Bronchus fibroblast of lung (primary cell): ENCODE measurements at places on chromosomes 7 and 10. TPM values are rescaled to one million over a fixed set of nuclear protein-coding genes. Genes with fewer than 3 reads are reported as not detected.

The SPDYE2 gene
- not detected in 2 replicates for total RNA-seq

The NAT16 gene
- total RNA-seq, result under 0.01 and 0.15 TPM in 2 replicates

The CDK1 gene
- total RNA-seq, result 69.7 and 80.5 TPM in 2 replicates

The RHEB gene
- total RNA-seq, result 87.0 and 104 TPM in 2 replicates

The FBXL13 gene
- 0.30 and 0.34 TPM in 2 replicates for total RNA-seq

The SH2B2 gene
- total RNA-seq, result 2.5 TPM in 2 replicates

The GIMAP8 gene
- total RNA-seq, result not detected in 2 replicates

The RAB19 gene
- total RNA-seq, result not detected in 2 replicates

The UCMA gene
- total RNA-seq, result not detected in 2 replicates

The LDB3 gene
- 0.15 and 0.17 TPM in 2 replicates for total RNA-seq

The CCL24 gene
- not detected in 2 replicates for total RNA-seq

The FEZF1 gene
- total RNA-seq, result not detected in 2 replicates

The GJD4 gene
- total RNA-seq, result not detected in 2 replicates

The MKX gene
- total RNA-seq, result 1.0 and 1.2 TPM in 2 replicates

The ERVW-1 gene
- total RNA-seq, result not detected in 2 replicates

The STEAP1 gene
- total RNA-seq, result 30.0 and 39.5 TPM in 2 replicates

The C10orf143 gene
- total RNA-seq, result 1.0 and 1.7 TPM in 2 replicates

The RASSF4 gene
- total RNA-seq, result 6.1 and 6.5 TPM in 2 replicates

The TMEM273 gene
- not detected in 2 replicates for total RNA-seq

The THSD7A gene
- total RNA-seq, result 0.15 and 0.17 TPM in 2 replicates

The AGR3 gene
- total RNA-seq, result not detected in 2 replicates

The LRRC18 gene
- 0.15 TPM in 1 of 2 replicates, not detected in the other for total RNA-seq

The TMEM229A gene
- under 0.01 TPM in 1 of 2 replicates, not detected in the other for total RNA-seq

The ZNF503 gene
- total RNA-seq, result 13.4 and 17.0 TPM in 2 replicates

The PIK3CG gene
- total RNA-seq, result not detected in 2 replicates

The ITIH5 gene
- total RNA-seq, result 0.15 and 0.67 TPM in 2 replicates

The COBL gene
- total RNA-seq, result 0.15 TPM in 1 of 2 replicates, not detected in the other

The TEX36 gene
- not detected in 2 replicates for total RNA-seq

The IL15RA gene
- 2.5 and 6.1 TPM in 2 replicates for total RNA-seq

The PSMA2 gene
- 95.0 and 113 TPM in 2 replicates for total RNA-seq

The ZNF22 gene
- 16.9 and 19.0 TPM in 2 replicates for total RNA-seq

The LLCFC1 gene
- total RNA-seq, result not detected in 2 replicates
